ENCODE measurements at places on chromosomes 11 and 22.

- DNase-seq, result no peak
Measured at GRCh38 chr11:71304491-71304890, 52.1 kb upstream of the SHANK2 start.

- DNase-seq, result no peak
Measured at GRCh38 chr11:13859892-13860291, 102.6 kb upstream of the SPON1 start.

DNA sequence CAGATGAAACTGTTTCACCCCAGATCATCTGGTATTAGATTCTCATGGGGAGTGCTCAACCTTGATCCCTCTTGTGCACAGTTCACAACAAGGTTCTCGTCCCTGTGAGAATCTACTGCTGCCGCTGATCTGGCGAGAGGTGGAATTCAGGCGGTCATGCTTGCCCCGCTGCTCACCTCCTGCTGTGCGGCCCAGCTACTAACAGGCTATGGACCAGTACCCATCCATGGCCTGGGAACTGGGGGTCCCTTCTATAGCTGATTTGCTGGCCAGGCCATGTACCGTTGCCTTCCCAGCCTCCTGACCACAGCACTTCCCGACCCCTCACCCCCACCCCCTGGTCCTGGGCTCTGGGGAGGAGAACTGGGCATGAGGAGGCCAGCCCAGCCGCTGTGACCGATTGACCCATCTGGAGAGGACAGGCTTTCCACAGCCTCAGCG is 2.6 kb downstream of the PHLDA2 start:
- no peak for DNase-seq

- no peak for DNase-seq
Measured at GRCh38 chr11:8357891-8358566, 94.4 kb upstream of the LMO1 start.

DNA sequence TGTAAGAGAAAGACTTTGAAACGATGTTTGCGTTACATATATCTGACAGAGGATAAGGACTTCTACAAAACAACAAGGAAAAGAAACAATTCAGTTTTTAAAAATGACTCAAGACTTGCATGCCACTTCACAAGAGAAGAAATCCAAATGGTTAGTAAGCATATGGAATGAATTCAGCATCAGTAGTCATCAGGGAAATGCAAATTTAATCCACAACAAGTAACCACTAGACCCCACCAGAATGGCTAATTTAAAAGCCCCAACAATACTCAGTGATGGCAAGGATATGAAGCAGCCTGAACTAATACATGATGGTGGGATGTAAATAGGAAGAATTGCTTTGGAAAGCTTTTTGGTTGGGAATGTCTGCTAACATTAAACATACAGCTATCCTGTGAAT is 142.6 kb downstream of the ATXN10 start:
- no peak for DNase-seq

DNA sequence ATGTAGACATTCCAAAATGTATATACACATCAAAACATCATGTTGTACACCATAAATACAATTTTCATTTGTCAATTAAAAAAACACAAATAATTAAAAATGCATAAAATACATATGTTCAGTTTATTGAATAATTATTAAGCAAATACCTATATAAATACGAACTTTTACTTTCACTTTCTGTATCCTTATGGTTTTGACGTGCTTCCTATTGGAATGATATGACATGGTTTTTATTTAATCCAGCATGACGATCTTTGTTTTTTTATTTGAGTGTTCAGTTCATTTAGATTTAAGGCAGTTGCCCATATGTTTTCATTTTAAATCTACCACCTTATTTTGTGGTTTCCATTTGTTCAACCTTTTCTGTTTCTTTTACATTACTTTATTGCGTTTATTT is 198.3 kb upstream of the PLET1 start:
- DNase-seq, result no peak

- peak; percentile 50 for DNase-seq
Measured at GRCh38 chr11:60971520-60971919, at the start of gene CD6. TSS of gene CD6 (plus strand) at chr11:60971680. CDS start at chr11:60971866, 186 bp downstream.

GRCh38 chr22:21823740-21824444 is 43.6 kb downstream of the MAPK1 start:
- no peak for DNase-seq

GRCh38 chr11:121766991-121767390 is 314.2 kb upstream of the SORL1-AS1 start:
- DNase-seq, result no peak

DNA sequence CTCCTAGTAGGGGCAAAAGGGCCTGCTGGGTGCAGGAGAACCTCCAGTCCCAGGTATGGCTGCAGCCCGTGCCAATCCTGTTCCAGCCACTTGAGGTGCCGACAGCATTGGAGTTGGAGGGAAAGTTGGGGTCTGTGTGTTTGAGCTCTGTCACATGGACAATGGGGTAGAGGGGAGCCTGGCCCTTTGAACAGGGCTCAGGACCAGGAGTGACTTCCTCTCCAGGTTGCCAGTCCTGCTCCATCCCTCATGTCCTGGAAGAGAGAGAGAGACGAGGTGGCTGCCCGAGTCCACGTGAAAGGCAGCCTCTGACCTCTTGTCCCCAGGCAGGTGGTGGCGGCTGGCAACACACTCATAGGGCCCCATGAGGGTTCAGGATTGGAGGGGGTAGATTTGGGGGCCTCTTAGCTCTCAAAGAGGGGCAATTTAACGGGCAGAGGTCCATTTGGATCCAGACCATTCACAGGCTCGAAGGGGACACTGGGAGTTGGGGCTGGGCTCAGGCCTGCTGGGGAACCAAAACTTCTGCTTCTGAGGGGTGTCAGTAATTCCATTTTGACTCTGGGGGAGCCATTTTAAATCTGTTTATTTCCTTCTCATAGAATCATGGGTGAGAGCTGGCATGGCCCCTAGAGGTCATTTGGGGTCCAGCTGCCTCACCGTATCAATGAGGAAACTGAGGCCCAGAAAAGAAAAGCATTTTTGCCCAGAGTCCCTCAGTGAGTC is 4.1 kb downstream of the ADORA2A start:
- DNase-seq, result no peak

DNA sequence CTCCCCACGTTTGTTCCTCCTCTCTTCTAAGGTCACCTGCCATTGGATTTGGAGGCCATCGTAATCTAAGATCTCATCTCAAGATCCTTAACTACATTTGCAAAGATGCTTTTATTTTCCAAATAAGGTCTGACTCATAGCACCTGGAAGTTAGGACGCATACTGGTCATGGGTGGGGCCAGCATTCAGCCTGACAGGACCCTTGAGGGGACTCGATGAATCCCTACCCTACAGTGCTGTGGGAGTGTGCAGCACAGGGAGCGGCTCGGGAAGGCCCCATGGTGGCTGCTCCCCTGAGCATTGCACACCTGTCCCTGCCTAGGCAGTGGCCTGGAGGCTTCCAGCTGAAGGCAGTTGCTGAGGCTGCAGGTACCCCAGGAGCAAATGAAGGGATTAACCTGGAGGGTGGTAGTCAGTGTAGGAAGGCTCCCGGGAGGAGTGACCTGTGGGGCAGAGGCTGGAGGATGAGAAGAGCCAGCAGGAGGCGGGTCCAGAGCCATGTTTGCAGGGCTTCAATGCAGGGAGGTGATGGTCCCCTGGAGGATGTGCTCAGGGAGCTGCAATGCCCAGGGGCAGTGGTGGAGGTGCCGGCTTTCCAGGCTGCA is 362.2 kb downstream of the CTTN start:
- no peak for DNase-seq

DNA sequence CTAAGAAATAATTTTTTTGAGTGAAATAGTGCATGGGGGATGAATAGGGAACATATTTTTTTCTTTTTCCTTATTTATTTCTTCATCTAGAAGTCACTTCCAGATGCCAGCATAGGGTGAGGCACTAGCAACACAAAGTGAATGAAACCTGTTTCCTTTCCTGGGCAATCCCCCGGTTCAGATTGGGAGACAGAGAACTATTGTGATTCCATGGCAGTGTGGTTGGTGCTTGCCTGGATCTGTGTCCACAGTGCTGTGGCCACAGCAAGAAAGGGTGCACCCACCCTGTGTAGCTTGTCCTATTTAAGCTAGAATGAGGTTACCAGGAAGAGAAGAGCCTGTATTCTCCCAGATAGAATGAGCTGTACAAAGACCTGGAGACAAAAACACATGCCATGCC is 57.6 kb downstream of the SLC5A1 start:
- DNase-seq, result no peak

DNA sequence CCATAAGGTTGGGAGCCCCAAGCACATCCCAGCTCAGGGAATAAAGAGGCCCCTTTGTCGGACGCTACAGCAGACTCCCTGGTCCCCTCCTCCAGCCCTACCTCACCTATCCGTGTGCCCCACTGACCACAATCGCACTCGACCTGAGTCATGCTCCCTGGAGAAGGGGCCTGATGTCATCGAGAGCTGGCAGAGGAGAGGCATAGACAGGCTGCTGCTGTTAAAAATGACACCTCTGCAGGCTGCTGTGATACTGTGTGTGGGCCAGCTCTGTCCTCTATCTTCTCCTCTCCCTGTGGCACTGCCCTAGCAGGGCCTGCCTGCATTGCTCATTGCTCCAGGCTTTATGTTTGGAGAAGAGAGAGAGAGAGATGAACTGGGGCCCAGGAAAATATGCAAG is 123.4 kb upstream of the SYT13 start:
- DNase-seq, result no peak
